ENCODE measurements at places on chromosomes 4 and X. TPM values are rescaled to one million over a fixed set of nuclear protein-coding genes. Genes with fewer than 3 reads are reported as not detected.
A peak's percentile ranks its signal among the peaks of the same experiment; 100 is the strongest.

GRCh38 chr4:119906277-119906676 is 160.4 kb downstream of the MAD2L1 start:
- H3K4me1 ChIP-seq = no peaks in the 10 kb centered on the region
- H3K27ac ChIP-seq = no peak overlapping the region
- H3K27me3 ChIP-seq = no peaks in the 10 kb centered on the region
- no peaks in the 10 kb centered on the region for H3K36me3 ChIP-seq
- no peak overlapping the region for H3K4me3 ChIP-seq

- H3K36me3 ChIP-seq = peaks cover 4% of the 10 kb centered on the region
- DNase-seq = no peak
- no peaks in the 10 kb centered on the region for H3K27me3 ChIP-seq
- H3K4me3 ChIP-seq = no peak overlapping the region
Measured at GRCh38 chrX:68588602-68589371, 58.7 kb upstream of the STARD8 start.

DNA sequence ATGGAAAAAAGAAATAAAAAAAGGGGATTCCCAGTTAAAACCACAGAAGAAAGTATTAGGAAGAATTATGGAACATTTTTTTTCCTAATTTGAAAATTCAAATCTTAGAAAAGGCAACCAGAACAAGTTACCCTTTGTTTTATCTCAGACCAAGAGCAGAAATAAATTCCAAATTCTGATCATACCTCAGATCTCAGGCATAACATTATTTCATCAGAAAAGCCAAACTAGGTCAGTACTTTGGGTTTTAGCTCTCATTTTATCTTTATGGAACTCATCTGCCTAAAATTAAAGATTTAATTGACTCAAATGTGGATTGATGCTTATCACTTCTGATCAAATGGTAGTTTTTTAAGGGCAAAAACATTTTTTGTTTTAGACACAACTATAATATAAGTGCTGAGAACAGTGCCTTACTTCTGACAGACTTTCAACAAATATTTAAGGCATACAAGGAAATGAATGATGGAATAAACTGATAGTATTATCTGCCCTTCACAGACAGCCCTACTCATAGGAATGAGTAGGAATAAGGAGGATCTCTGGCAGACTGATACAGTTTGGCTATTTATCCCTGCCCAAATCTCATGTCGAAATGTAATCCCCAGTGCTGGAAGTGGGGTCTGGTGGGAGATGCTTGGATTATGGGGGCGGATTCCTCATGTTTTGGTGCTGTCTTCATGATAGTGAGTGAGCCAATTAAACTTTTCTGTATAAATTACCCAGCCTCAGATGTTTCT is 245.3 kb upstream of the PITX2 start:
- no peak for DNase-seq
- no peaks in the 10 kb centered on the region for H3K4me1 ChIP-seq
- no peak overlapping the region for H3K27ac ChIP-seq

DNA sequence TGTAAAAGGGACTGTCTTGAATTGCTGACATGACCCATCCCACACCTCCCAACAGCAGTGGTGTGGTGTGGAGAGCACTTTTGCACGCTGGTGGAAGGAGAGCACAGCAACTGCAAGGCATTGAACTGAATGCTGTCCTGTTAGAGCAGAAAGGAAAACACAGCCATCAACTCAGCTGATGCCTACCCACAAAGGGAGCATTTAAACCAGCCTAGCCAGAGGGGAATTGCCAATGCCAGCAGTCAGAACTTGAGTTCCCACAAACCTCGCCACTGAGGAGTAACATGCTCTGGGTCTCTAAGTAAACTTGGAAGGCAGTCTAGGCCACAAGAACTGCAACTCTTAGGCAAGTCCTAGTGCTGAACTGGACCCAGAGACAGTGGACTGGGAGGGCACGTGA is 31.9 kb downstream of the MAGED4 start:
- no peak for DNase-seq
- no peaks in the 10 kb centered on the region for H3K36me3 ChIP-seq
- H3K4me1 ChIP-seq = no peaks in the 10 kb centered on the region
- H3K27me3 ChIP-seq = peaks cover 16% of the 10 kb centered on the region
- H3K27ac ChIP-seq = no peak overlapping the region

NIPAL1 gene
- total RNA-seq = 1.6 TPM

- no peak overlapping the region for H3K4me3 ChIP-seq
- DNase-seq = no peak
- no peaks in the 10 kb centered on the region for H3K36me3 ChIP-seq
Measured at GRCh38 chrX:9634551-9634950, 131.1 kb downstream of the GPR143 start.

- peak overlapping the region; percentile 37 for H3K27ac ChIP-seq
- peaks cover 69% of the 10 kb centered on the region for H3K4me1 ChIP-seq
- H3K27me3 ChIP-seq = no peaks in the 10 kb centered on the region
- H3K36me3 ChIP-seq = peaks cover 4% of the 10 kb centered on the region
Measured at GRCh38 chr4:42633605-42634388, 23.1 kb downstream of the ATP8A1 start.
